ENCODE measurements at places on chromosomes 6 and 20. TPM values are rescaled to one million over a fixed set of nuclear protein-coding genes. Genes with fewer than 3 reads are reported as not detected.

DNA sequence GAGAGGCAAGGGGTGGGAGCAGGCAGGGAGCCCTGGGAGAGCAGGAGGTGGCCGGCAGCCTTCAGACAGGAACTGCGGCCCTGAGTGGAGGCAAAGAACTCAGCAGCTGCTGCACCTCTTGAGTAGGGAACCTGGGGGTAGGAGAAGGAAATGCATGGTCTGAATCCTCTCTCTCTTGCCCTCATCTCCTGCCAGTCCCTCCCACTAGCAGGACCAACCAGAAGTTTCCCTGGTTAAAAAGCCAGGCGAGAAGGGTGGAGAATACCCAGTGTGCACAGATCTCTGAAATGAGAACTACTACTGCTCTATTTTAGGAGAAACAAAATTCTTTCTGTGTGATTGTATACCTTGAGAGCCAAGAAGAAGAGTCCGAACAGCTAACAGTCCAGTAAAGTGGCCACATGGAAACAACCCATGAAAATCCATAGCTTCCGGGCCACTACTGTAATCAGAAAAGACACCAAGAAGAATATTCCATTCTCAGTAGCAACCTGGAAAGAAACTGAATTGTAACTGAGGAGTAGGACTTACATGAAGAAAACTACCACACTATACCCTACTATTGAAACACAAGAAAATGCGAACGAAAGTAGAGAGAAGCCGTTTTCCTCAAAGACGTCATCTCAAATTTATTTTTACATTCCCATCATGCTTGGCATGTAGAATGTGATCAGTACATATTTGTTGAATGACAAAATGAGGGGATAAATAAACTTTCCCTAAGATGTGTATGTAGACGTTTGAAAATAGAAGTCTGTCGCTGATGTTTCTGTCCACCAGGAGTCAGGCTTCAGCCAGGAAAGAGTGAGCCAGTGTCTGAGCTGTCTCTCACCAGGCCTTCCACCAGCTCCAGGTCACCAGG lies 25.6 kb downstream of the WRNIP1 start:
- no peaks in the 10 kb centered on the region for H3K27me3 ChIP-seq
- H3K27ac ChIP-seq = peak overlapping the region; percentile 95
- peaks cover 50% of the 10 kb centered on the region for H3K4me1 ChIP-seq
- no peaks in the 10 kb centered on the region for H3K36me3 ChIP-seq

DNA sequence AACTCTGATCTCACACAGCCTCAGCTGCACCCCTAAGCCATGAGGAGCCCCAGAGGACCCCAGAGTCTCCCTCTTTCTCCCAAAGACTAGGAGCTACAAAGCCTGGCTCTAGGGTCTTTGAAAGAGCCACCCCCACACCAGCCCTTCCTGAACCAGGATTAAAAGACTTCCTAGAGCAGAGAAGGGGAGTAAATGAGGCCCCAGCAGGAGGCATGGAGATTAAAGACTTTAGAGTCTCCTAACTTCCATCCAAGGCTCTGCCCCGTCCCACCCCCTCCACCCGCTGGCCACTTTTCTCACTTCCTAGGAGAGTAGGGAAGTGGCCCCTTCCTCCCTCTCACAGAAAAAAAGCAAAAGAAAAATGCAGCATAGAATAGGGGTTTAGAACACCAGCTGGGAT lies 1.7 kb downstream of the PREX1 start:
- peak; percentile 25 for DNase-seq
- H3K4me1 ChIP-seq = peaks cover 56% of the 10 kb centered on the region
- H3K27ac ChIP-seq = no peak overlapping the region
- H3K4me3 ChIP-seq = peak overlapping the region; percentile 85
- no peaks in the 10 kb centered on the region for H3K36me3 ChIP-seq

DNA sequence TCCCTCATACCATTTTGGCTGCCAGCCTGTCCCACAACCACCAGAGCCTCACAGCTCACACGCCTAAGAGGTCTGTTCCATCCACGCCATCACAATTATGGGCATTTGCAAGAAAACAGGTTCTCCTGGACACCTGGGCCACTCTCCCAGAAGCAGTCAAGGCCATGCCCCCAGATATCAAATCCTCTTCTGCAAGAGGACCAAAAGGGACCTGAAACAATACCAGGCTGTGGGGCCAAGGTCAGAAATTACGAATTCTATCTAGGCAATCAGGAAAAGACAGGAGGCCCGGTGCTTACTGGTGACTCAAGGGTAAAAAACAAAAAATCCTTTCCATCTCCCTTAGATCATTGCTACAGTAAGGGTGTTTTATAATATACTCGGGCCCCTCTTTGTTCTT lies 69.8 kb downstream of the ZMYND8 start:
- H3K27me3 ChIP-seq = no peaks in the 10 kb centered on the region
- no peak overlapping the region for H3K27ac ChIP-seq
- no peak overlapping the region for H3K4me3 ChIP-seq
- no peaks in the 10 kb centered on the region for H3K4me1 ChIP-seq
- peaks cover 18% of the 10 kb centered on the region for H3K36me3 ChIP-seq

- H3K27me3 ChIP-seq = no peaks in the 10 kb centered on the region
- H3K4me1 ChIP-seq = peaks cover 4% of the 10 kb centered on the region
- DNase-seq = no peak
- no peak overlapping the region for H3K4me3 ChIP-seq
Observed at GRCh38 chr6:150176659-150177058, 33.8 kb downstream of the PPP1R14C start.

DNA sequence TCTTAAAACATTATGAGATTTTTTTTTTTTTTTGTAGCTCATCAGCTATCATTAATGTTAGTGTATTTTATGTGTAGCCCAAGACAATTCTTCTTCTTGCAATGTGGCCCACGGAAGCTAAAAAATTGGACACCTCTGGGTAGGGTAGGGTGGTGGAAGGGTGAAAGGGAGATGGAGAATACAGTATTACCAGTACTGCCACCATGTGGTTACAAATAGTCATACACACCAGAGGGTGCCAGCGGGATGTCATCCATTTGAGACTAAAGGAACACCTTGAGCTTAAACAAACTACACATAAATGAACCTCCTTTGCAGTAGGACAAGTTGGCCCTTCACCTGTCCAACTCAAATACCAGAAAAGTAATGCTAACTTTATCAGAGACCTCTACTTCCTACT lies 601.9 kb downstream of the HTR1B start:
- no peaks in the 10 kb centered on the region for H3K27me3 ChIP-seq
- H3K4me3 ChIP-seq = no peak overlapping the region
- no peak for DNase-seq
- H3K36me3 ChIP-seq = no peaks in the 10 kb centered on the region
- H3K27ac ChIP-seq = no peak overlapping the region

DNA sequence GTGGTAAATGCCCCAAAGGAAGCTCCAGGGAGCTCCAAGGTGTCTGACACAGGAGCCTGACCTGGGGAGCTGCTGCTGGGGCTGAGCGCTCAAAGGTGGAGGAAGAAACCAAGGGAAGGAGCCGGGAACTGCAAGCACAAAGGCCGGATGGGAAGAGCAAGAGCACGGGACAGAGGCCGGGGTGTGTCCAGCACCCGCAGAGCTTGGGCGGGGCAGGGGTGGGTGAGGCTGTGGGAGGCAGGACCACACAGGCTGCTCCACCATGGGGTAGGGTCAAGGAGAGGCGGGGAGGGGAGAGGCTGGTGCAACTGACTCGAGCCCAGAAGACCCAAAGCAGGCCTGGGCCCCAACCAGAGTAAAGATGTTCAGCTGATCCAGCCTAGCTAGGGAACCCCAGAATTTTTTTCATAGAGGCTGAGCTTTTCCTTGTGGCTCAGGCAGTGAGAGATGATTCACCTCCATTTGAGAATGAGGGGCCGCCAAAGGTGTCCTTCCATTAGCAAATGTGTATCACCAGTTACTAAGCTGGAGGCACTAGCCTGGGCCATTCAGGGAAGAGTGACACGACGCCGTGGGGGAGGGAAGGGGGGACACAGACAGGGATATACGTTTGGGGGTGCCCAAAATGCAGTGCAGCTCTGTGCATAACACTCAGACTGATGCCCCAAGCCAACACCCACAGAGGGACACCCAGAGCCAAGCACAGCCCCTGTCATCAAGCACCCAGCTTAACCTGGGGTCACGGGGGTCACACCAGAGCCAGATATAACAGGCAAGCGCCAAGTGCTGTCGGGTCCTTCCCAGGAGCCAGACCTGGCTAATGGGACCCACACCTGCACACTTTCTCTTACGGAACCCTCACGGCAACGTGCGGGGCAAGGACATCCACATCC lies 21.3 kb upstream of the TLDC2 start:
- H3K4me3 ChIP-seq = no peak overlapping the region
- H3K27ac ChIP-seq = no peak overlapping the region
- peaks cover 5% of the 10 kb centered on the region for H3K4me1 ChIP-seq
- DNase-seq = no peak
- H3K27me3 ChIP-seq = no peaks in the 10 kb centered on the region

DNA sequence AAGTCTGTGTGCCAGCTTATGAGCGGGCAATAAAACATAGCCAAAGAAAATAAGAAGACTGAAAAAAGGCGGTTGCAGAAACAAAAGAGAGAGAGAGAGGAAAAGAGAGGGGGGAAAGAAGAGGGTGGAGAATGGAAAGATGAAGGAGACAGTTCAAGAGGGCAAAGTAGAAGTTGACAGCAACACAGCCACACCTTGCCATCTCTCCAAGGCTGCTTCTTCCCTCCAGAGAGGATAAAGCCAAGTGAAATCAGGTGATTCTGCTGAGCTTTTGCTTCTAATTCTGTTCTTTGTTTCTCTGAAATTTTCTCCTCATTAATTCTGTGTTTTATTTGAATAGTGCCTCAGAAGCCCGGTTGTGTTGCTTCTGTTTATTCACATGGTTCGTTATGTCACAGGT lies 48.5 kb downstream of the PTPRK start:
- no peak overlapping the region for H3K27ac ChIP-seq
- no peaks in the 10 kb centered on the region for H3K27me3 ChIP-seq
- no peaks in the 10 kb centered on the region for H3K36me3 ChIP-seq
- H3K4me1 ChIP-seq = no peaks in the 10 kb centered on the region

GRCh38 chr6:100620085-100620840 lies 155.5 kb upstream of the SIM1 start:
- no peak overlapping the region for H3K4me3 ChIP-seq
- no peak overlapping the region for H3K27ac ChIP-seq
- no peaks in the 10 kb centered on the region for H3K27me3 ChIP-seq
- H3K36me3 ChIP-seq = peaks cover 26% of the 10 kb centered on the region
- H3K4me1 ChIP-seq = no peaks in the 10 kb centered on the region

DNA sequence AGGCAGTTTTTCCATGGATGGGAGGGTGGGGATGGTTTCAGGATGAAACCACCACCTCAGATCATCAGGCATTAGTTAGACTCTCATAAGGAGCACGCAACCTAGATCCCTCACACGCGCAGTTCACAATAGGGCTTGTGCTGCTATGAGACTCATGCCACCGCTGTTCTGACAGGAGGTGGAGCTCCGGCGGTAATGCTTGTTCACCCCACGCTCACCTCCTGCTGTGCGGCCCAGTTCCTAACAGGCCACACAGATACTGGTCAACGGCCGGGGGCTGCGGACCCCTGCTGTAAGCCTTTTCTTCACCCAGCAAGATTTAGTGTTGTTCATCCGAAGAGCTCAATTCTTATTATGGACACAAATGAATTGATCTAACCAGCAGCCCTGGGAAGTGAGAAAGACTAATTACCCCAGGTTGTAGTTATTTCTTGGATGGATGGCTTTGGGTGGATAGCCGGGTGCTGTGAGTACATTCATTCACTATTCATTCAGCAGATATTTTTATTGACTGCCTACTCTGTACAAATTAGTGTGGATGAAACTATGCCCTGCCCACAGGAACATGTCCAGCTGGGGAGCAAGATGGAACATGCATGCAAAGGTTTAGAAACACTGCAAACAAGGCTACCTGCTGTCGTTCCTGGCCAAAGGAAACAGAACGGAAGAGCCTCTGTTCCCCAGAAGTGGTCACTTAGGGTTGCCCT lies 57.2 kb downstream of the RIOK1 start:
- H3K4me3 ChIP-seq = no peak overlapping the region
- no peaks in the 10 kb centered on the region for H3K36me3 ChIP-seq
- no peaks in the 10 kb centered on the region for H3K4me1 ChIP-seq
- no peak for DNase-seq
- peaks cover 20% of the 10 kb centered on the region for H3K27me3 ChIP-seq

DNA sequence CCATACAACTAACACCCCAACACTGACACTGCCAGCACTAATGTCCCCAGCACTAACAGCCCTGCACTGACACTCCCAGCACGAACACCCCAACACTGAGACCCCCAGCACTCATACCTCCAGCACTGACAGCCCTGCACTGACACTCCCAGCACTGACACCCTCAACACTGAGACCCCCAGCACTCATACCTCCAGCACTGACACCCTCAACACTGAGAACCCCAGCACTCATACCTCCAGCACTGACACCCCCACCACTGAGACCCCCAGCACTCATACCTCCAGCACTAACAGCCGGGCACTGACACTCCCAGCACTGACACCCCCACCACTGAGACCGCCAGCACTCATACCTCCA lies 57.2 kb downstream of the ERMARD start:
- no peak for DNase-seq
- H3K36me3 ChIP-seq = no peaks in the 10 kb centered on the region
- H3K4me3 ChIP-seq = no peak overlapping the region
- H3K4me1 ChIP-seq = peaks cover 49% of the 10 kb centered on the region
- H3K27ac ChIP-seq = no peak overlapping the region

GRCh38 chr20:46749147-46749546 lies 39.7 kb downstream of the SLC2A10 start:
- H3K27me3 ChIP-seq = peaks cover 65% of the 10 kb centered on the region
- no peaks in the 10 kb centered on the region for H3K36me3 ChIP-seq
- peaks cover 2% of the 10 kb centered on the region for H3K4me1 ChIP-seq
- no peak for DNase-seq
- no peak overlapping the region for H3K4me3 ChIP-seq

ZNF334 gene
- total RNA-seq = 0.70 TPM

ITPA gene
- total RNA-seq = 94.3 TPM

All from natural killer cell treated with Interleukin-12 subunit alpha and Interleukin-12 subunit beta and Interleukin-15 and Interleukin-18, amount 100 ng/mL, for 72 hours (primary cell).